ENCODE measurements at places on chromosomes 4 and X.
A peak's percentile ranks its signal among the peaks of the same experiment; 100 is the strongest.

DNA sequence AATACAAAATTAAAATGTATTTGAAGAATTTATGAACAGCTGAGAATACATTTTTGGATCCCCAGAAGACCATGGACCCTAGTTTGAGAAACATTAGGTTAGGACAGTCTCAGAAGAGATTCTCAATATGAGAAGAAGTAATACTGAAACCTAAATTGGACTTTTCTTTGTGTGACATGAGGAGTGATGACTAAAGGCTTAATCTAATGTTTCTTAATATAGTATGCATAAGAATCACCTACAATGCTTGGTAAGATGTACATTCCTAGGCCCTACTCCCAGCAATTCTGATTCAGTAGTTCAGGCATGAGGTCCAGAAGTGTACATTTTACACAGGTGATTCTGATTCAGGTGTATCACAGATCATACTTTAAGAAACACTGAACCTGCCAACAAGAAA lies 31.6 kb upstream of the HUWE1 start:
- DNase-seq, result no peak

GRCh38 chr4:21209860-21210259 lies 509.6 kb downstream of the PACRGL start:
- DNase-seq, result no peak

GRCh38 chr4:41334182-41334581 lies 77.5 kb downstream of the UCHL1 start:
- no peak for DNase-seq

GRCh38 chrX:50643525-50644137 lies 170.4 kb downstream of the SHROOM4 start:
- no peak for DNase-seq

DNA sequence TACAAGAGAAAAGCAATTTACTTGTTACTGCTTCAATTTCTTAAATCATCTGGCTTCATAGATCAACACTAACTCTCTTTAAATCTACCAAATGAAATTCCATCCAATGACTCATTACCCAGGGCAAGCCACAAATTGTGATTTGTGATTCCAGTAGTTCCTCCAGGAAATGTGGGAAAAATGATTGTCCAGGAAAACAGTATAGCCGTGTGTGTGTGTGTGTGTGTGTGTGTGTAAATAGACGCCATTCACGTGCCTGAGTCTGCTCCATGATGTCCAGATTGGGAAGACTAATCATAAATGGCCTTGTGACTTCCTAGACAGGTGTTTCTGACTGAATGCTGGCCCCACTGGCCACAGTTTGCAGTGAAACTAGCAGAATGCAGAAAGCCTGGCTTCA lies 121.3 kb downstream of the HS6ST2 start:
- no peak for DNase-seq

DNA sequence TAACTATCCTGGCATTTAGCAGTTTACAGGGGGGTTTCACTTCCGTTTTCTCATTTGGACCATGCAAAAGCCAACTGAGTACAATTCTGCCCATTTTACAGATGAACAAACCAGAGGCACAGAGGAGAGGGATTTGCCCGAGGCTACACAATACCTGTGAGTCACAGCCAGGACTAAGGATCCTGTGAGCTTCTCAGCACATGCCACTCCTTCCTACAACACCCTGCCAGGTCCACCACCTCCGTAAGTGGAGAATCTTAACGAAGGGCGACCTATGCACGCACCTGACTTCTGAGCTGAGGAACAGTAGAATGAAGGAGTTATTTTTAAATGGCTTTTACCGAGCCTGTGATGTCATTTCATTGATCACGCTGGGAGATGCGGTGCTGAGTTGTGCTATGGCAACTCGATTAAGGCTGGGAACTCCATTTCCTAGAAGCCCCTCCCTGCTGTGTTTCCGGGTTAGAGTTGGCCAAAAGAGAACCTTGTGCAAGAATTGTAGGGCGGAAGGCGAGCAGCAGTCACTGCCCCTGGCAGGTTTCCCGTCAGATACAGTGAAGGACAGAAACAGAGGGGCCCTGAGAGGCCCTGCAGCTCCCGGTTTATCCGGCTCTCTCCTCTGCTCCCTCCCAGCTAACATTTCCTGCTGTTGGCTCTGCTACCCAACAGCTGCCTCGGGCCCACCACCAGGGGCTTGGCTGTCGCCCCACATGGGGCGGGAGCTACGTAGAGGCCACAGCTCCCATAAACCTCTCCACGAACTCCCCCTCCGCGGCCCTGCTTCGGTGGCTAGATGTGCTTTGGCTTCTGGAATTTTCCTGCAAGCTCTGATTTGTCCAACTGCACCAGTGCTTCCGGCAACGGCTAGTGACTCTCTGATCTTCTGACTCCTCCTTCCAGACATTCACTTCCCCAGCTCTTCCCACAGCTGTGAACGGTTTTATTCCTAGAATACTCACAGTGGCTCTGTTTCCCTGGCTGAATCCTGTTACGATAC lies 75.1 kb upstream of the USP9X start:
- peak; percentile 10 for DNase-seq

DNA sequence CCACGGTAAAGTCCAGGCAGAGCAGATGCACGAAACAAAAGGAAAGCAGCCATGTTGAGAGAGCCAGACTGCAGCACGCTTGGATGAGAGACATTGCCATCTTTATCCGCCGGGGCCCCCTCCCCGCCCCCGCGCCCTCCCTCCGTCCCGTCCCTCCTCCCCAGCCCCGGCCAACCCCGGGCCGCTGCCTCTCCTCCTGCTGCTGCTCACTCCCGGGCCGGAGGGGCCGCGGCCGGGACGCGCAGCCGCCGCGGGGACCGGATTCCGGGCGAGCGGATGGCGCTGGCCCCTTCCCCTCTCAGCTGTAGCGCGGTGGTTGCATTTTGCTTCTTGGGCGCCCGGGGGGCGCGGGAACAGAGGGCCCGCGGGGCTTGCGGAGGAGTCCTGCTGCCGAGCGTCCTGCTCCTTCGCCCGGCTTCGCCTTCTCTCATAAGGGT lies 542 bp downstream of the RNF150 start:
- no peak for DNase-seq

DNA sequence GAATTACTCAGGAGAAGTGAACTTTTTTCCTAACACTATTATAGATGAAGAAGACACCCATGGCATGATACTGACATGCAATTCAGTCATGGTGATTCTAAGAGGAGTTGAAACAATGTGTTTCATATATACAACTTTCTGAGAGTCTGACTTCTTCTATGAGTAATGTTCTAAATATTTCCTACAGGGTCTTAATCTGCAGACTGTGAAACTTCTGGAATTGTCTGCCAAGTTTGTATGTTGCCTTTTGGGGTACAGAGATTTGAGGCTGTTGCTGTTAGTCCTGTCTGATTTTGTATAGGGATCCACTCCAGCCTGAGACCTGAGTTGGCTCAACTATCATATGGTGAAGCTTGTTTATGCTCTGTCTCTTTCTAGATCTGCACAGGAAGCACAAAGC lies 160.6 kb upstream of the GATB start:
- no peak for DNase-seq

DNA sequence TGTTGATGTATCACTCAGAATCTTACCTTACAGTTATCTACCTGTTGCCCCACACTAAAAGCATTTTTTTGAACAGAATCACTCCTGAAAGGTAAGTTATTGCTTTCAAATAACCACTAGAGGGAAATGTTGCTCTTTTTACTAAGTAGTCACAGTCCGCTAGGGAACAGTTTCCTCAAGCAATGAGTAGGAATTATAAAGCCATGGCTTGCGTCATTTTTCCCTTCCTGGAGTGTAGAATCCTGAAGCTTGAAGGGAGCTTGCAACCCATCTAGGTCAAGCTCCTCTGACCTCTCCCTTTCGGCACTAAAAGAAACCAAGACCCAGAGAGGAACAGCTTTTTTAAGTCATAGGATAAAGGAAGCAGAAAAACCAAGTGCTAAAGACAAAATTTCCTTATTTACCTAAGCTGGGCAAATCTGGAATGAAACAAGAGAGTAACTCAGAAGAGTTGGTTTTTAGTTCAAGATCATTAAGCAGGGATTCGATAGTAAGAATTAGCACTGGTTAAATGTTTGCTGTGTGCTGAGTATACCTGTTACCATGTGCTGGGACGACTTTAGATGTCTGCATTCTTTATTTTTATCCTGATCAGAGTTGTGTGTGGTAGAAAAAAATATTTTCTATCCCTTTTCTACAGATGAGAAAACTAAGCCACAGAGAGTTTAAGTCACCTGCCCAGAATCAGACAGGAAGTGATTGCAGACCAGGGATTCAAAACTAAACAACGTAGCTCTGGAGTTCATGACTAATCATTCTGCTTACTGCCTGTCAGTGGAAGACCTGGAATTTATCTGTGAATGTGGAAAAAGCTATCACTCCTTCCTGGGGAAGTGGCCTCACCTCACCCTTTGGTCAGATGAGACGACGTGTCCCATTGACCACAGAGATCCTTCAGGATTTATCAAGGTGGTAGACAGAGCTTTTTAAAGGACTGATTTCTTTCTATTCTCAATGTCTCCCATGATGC lies 631.5 kb downstream of the RAB28 start:
- no peak for DNase-seq

- DNase-seq, result no peak
Measured at GRCh38 chr4:131613086-131613823, 1535.8 kb upstream of the PCDH10 start.

DNA sequence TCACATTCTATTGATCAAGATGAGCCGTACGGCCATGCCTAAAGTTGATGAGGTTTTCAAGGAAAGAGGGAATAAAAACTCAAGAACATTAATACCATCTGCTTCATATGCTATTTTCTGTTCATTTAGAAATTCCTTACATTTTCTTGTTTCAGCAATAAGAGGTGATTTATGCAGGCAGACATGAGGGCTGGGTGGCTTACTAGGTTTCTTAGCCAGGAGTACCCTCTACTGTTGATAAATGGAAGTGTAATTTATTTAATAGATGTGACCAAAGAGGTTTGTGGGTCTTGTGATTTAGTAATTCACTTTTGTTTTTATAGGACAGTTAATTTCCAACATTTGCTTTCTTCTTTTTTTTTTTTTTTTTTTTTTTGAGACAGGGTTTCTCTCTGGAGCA lies 6.4 kb upstream of the SMIM9 start:
- no peak for DNase-seq

DNA sequence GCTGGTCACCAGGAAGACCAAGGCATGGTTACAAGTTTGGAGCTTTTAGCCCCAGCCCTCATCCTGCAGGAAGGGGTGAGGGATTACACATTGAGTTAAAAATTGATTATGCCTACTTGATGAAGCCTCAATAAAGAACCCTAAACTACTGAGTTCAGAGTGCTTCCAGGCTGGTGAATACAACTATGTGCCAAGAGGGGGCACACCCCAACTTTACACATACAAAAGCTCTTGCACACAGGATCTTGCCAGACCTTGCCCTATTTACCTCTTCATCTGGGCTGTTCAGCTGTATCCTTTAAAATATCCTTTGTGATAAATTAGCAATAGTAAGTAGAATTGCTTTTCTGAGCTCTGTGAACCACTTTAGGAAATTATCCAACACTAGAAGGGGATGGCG lies 489.3 kb downstream of the INPP4B start:
- DNase-seq, result no peak

DNA sequence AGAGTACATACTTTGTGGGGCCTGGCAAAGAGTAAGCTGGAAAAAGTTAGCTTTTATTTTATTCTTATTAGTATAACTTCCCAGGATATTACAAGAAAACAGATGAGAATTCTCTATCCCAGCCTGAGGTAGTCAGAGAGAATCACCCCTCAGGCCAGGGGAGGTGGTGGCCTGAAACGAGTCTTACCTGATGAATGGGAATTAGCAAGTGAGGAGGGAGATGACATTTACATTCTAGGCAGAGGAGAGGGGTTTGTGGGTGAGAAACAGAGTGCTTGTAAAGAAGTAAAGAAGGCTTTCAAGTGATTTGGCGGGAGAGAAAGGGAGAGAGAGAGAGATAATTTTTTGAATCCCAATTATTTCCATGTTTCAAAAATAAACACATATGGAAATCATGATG lies 39.3 kb upstream of the PDK3 start:
- no peak for DNase-seq

DNA sequence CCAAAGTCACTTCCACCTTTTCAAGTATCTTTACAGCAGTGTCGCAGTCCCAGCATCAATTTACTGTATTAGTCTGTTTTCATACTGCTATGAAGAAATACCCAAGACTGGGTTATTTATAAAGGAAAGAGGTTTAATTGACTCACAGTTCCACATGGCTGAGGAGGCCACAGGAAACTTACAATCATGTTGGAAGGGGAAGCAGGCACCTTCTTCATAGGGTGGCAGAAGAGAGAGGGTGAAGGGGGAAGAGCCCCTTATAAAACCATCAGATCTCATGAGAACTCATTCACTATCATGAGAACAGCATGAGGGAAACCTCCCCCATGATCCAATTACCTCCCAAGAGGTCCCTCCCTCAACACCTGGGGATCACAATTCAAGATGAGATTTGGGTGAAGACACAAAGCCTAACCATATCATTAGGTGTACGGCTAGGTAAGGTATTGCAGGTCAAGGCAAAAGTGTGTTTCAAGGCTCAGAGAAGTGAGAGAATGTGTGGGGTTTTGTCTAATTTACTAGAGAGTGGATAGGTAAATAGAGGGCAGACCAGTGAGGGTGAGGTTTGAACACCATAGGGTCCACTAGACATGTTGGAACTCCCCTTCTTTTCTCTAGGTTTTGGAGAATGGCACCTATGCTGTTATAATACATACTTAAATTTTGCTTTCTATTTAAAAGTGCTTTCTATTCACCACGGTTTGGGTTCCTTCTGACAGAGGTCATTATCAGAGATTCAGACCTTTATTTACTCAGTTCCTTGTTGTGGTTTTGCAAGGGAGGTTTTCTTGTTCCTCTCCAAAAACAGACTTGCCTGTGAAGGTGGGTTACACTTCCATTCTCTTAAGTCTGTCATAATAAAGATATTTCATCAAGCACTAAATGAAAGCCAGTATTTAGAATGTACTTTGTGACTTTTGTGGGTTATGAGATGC lies 186.6 kb downstream of the CPEB2 start:
- DNase-seq, result no peak

GRCh38 chr4:142913461-142914030 lies 67.4 kb upstream of the INPP4B start:
- no peak for DNase-seq

- no peak for DNase-seq
Measured at GRCh38 chrX:132086672-132087071, 41.1 kb downstream of the FRMD7 start.

DNA sequence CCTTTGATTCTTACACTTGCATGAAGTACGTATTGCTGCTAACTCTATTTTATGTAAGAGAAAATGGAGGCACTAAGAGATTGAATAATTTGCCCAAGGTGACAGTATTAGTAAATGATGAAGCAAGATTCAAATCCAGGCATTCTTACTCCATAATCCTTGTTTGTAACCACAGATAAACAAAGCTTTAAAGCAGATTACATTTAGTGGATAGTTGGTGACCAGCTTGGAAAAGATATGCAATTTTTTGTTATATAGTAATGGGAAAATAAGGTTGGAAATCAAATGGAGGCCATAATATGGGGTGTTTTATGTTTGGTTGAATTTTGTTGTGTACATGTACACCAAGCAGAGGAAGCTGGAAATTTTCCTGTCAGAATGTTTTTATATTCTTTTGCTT lies 30.8 kb downstream of the MND1 start:
- no peak for DNase-seq

DNA sequence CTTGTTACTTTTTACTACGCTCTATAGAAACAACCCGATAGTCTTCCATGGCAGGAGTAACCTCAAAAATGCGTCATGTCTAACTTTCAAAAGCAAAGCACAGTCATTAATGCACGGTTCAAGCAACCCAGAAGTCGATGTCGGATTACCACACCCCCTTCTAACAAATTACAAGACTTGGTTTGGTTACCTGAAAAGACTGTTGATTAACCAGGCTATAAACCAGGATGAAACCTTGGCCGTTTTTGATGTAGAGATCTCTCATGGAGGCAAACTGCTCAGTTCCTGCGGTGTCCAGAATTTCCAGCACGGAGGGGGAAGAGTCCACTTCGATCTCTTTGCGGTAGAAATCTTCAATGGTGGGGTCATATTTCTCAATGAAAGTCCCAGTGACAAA lies 2.4 kb downstream of the RAP2C start:
- DNase-seq, result no peak
